ENCODE measurements at places on chromosomes 4 and X.

- no peak for DNase-seq
Measured at GRCh38 chr4:174086829-174087799, 196.4 kb downstream of the FBXO8 start.

DNA sequence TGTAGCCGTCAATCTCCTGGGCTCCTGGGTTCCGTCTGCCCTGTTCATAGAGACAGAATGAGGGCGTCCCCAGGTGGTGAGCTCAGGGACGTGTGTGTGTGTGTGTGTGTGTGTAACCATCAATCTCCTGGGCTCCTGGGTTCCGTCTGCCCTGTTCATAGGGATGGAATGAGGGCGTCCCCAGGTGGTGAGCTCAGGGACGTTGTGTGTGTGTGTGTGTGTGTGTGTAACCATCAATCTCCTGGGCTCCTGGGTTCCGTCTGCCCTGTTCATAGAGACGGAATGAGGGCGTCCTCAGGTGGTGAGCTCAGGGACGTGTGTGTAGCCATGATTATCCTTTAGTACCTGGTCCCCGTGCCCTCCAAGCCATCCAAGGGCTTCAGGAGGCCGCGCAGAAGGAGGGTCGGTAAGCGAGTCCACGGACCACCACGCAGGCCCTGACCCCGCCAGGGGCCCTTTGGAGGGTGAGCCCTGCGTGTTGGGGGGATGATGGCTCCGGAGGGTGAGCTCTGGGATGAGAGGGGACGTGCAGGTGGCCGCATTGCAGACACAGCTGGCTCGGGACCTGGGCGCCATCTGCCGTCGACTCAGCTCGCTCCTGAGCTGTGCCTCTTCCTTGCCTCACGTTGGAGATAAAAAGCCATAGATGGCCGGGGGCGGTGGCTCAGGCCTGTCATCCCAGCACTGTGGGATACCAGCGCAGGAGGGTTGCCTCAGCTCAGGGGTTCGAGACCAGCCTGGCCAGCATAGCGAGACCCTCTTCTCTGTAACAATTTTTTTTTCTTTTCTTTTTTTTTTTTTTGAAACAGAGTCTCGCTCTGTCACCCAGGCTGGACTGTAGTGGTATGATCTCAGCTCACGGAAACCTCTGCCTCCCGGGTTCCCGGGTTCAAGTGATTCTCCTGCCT is 5.4 kb upstream of the GTPBP6 start:
- DNase-seq = no peak

- no peak for DNase-seq
Measured at GRCh38 chr4:186627226-186627865, 72.0 kb upstream of the MTNR1A start.

GRCh38 chrX:151177141-151178027 is 1.0 kb downstream of the GPR50 start:
- no peak for DNase-seq

DNA sequence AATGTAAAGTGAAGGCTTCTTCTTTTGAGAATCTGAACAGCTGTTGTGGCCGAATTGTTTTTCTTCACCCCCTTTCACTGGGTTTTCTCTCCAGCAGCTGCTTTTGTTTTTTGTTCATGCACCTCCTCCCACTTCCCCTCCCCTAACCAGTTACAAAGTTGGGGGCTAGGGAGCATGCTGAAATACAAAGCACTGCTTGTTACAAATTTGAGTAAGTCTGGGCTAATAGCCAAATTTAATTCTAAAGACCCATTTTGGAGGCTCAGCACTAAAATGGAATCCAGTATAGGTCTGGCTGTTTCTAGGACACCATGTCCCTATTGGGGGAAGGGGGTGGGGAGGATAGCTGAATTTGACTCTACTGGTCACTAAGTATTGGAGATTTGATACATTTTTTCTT is 89.2 kb upstream of the GPM6B start:
- no peak for DNase-seq

DNA sequence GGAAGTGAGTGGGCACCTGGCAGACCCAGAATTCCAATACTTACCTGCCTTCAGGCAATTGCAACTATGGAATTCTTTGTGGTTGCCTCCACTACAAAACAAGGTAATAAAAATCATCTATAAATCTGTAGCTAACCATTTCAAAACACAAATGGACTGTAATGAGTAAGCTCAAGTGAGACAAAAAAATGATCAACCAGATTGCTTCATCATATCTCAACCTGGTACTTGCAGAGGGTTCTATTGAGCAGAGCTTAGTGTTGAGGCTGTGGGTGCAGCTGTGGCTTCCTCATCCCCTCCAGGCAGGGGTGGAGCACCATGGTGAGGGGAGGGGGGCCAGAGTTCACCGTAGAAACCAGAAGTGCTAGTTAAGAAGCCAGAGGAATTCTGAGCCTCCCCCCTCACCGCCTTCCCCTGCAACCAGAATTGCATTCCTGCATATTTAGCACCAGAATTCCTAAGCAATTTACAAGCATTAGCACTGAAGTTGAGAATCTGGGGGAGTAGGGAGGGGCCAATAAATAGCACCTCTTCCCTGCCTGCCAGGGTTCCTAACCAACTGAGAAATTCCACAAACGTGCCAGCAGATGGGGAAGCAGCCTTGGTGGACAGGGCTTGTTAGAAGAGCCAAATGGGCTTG is 11.5 kb downstream of the CTAG1A start:
- DNase-seq = no peak

GRCh38 chr4:12880844-12881243 is 603.3 kb downstream of the RAB28 start:
- no peak for DNase-seq

DNA sequence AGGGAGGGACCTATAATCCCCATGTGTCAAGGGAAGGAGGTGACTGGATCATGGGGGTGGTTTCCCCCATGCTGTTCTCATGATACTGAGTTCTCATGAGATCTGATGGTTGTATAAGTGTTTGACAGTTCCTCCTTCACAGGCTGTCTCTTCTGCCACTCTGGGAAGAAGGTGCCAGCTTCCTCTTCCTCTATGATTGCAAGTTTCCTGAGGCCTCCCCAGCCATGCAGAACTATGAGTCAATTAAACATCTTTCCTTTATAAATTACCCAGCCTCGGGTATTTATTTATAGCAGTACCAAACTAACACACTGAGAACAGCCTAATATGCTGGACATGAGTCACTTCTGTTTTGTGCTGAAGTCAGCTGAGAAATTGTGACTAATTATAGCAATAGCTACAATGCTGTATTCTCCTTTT is 656.9 kb upstream of the CPEB2 start:
- no peak for DNase-seq

DNA sequence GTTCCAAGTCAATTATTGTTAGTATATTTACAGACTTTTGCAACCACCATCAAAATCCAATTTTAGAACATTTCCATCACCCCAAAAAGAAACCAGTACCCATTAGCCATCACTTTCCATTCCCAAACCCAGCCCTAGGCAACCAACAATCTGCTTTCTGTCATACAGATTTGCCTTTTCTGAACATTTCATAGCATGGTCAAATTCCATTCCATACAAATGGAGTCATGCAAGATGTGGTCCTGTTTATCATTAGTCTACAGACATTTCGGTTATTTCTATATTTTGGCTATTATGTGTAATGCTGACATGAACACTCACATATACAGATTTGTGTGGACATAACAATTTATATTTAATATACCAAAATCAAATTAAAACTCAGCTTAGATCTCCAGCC is 508.7 kb downstream of the ZNF674 start:
- DNase-seq = no peak

DNA sequence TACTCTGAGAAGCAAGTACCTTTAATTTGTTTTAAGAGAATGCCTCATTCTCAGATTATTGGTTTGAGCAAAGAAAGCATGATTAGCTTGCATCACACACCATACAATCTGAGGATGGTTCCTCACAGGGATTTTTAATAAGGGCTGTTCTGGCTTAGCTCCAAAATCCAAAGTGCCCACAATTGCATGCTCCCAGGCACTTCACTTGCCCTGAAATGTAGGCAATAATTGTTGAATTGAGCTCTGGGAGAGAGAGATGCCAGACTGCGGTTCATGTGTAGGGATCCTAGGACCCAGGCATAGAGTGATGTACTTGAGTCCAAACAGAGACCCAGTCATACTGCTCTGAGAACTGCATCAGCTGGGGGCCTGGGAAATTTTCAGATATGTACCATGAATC is 358.4 kb upstream of the CXorf51B start:
- DNase-seq = no peak

DNA sequence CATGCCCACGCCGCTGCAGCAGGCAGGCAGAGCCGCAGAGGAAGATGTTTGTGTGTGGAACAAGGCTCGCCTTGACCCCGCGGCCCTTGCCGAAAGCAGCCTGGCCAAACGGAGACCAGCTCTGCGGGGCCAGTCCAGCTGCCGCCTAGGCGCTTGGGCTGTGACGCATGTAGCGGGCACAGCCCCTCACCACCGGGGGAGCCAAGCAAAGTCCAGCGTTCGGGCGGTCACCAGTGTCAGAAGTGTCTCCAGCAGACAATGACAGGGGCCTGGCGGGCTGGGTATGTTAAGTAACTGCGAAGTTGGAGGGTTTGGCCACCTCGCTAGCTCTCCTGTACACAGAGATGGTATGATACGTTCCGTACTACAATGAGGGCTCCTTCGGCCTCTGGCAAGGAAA is 1.3 kb downstream of the AMER1 start:
- no peak for DNase-seq

- no peak for DNase-seq
Measured at GRCh38 chr4:179017581-179017980, 1575.3 kb upstream of the AGA start.

- no peak for DNase-seq
Measured at GRCh38 chr4:108820492-108821350, 57.9 kb upstream of the ETNPPL start.

DNA sequence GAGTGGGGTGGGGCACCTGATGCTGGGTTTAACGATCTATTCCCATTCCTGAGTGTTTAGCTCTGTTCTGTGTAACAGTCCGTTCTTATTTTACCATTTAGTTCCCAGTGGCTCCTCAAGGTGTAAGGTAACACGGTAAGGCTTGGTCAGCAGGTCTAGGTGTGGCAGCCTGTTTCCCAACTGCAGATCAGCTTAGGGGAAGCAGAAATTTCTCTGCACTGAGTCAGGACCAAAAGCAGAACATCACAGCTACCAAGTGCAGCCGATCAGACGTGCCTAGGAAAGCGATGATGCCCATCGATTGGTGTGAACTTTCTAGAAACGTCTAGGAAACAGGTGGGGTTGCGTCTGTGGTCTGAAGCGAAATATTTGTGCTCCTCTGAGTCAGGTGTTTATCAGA is 240.1 kb downstream of the STIM2 start:
- DNase-seq = no peak

GRCh38 chrX:47568656-47569295 is 7.8 kb downstream of the ARAF start:
- DNase-seq = no peak

- DNase-seq = no peak
Measured at GRCh38 chr4:3822230-3822947, 56.2 kb downstream of the ADRA2C start.

GRCh38 chr4:62030958-62031357 is 830.8 kb downstream of the ADGRL3 start:
- DNase-seq = no peak

GRCh38 chr4:24889991-24890390 is 22.9 kb downstream of the CCDC149 start:
- DNase-seq = no peak

DNA sequence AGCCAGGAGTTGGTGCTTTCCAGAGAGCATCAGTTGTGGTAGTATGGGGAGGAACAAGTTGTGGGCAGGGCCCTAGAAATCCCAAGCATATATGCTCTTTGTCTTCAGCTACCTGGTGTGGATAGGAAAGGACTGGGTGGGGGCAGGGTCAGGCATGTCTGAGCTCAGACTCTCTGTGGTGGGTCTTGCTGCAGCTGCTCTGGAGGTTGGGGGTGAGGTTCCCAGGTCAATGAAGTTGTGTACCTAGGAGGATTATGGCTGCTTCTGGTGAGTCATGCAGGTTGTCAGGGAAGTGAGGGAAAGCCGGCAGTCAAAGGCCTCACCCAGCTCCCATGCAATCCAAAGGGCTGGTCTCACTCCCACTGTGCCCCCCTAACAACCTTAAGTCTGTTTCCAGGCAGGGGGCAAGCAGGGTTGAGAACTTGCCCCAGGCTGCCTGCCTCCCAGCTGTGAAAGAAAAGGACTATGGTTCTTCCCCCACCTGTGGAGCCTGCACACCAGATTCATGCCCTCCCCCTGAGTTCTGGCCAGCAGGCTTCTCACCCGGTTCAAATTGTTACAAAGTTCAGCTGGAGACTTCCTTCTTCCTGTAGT is 30.4 kb upstream of the QRFPR start:
- DNase-seq = no peak

DNA sequence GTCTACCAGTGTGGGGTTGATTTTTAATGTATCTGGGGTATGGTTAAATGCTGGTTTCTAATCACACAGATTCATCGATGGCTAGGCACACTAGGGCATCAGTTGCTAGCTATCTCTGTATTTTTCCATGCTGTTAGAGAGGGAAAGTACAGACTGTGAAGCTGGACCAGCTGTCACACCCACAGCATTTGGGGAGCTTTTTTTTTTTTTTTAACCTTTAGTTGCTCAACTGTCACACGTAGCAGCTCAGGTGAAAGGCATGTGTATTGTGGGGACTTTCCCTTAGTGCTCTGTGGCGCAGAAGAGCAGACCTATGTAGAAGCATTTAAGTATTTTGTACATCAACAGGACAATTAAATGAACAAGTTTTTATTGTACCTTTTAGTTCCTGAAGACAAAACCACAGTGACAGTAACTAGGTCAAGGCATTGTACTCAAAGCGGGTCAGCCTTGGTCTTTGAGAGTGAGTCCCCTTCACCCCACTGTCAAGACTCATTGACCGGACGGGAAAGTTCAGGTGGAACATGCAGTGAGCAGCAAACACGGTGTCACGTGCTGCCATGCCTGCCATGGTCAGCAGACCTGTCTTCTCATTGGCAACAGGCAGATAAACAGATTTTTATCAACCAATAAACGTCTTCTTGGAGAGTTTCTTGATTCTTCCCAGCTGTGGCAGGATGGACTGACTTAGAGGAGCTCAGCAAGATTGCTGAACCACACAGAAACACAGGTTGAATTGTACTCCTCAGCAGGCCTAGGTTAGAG is 65.3 kb downstream of the CASP3 start:
- peak; percentile 25 for DNase-seq

DNA sequence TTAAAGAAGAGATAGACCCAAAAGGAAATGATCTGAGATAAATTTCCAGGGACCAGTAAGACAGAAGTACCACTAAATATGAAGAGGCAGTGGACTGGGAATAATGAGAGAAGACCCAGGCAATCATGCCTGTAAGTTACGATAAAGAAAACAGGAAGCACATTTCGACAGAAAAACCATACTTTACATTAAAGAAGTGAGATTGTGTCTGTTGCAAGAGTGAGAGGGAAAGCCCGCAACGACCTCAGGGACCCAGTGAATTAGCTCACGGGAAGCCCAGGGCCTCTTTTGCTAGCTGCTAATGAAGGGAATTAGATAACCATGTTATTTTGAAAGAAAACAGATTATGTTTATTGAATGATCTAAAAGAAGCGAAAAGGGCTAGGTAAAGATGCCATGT is 28.9 kb upstream of the ACSL1 start:
- DNase-seq = no peak

- DNase-seq = no peak
Measured at GRCh38 chrX:39729981-39730661, 367.6 kb downstream of the BCOR start.

GRCh38 chr4:3483471-3483921 is 20.4 kb downstream of the DOK7 start:
- no peak for DNase-seq

- no peak for DNase-seq
Measured at GRCh38 chr4:52842792-52843191, 19.3 kb upstream of the RASL11B start.

- DNase-seq = no peak
Measured at GRCh38 chrX:154476821-154477220, 2.3 kb downstream of the LAGE3 start.

GRCh38 chrX:154002215-154002719 is 17.4 kb downstream of the IRAK1 start:
- no peak for DNase-seq

GRCh38 chr4:184003433-184003832 is 98.3 kb downstream of the STOX2 start:
- DNase-seq = no peak

Measured in GM12891 (cell line).